Activated T-cell treated with anti-CD3 and anti-CD28 coated beads, Interleukin-2, amount 50 U/mL, for 72 hours (primary cell): ENCODE measurements at places on chromosomes 2 and 18. TPM values are rescaled to one million over a fixed set of nuclear protein-coding genes. Genes with fewer than 3 reads are reported as not detected.

DNA sequence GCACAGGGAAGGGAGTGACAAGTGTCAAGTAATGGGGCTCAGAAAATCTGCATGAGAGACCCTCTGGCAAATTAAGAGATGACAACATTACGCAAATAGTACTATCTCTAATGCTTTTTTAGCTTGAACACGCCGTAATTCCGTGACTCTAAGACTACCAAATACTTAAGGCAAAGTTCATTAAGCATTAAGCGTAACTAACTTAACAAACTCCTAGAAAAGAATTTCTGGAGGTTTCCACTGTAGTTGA is 1.2 kb downstream of the APOB start:
- H3K4me3 ChIP-seq, result no peak overlapping the region
- DNase-seq, result no peak
- no peaks in the 10 kb centered on the region for H3K36me3 ChIP-seq
- H3K27ac ChIP-seq, result no peak overlapping the region

DNA sequence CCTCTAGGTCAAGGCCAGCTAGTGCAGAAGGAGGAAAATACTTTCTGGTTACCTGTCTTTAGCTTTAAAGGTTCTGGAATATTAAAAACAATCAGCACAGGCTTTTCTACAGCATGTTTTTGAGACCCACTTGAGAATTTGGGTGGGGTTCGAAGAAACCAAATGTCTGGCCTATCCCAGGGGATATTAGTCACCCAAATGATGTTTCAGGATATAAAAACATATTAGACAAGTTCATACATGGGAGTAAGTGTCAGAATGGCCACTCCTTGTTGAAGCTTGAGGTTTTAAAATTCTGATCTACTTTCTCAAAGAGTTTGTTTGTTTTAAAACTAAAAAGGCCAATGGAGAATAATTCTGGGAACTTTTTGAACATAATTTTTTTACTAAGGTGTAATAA is 158.6 kb upstream of the DLX2 start:
- no peaks in the 10 kb centered on the region for H3K27me3 ChIP-seq
- no peak overlapping the region for H3K4me3 ChIP-seq
- DNase-seq, result no peak
- H3K27ac ChIP-seq, result no peak overlapping the region

DNA sequence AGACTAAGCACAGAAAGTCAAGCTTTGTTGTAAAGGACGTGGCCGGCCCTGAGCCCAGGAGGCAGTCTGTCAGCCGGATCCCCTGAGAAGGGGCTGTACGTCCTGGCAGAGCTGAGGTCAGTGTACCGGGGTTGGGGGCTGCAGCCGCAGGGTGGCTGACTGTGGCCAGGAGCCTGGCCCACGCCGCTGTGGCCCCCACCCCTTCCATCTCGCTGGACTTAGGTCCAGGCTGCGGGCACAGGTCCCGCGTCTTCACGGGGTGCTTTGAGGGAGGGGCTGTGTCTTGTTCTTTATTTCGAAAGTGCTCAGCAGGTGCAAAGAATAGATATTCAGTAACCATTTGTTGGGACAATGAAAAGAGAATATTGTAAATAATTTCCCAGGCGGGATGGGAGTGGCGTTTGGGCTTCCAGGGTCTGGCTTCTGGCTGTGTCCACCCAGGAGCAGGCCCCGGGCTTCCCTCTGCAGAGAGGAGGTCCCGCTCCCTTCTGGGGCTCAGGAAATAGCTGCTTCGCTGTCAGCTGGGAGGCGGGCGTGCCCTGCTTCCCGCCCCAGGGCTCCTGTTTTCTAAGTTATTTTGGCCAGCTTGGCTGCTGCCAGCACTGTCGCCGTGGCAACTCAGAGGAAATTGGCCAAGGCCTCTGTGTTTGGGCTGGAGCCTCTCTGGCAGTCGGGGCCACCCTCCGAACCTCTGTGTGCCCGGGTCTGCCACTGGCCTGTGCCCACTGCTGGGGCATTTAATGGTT is 7.4 kb downstream of the NFATC1 start:
- H3K4me1 ChIP-seq, result peaks cover 79% of the 10 kb centered on the region
- H3K27me3 ChIP-seq, result no peaks in the 10 kb centered on the region
- H3K27ac ChIP-seq, result peak overlapping the region; percentile 97
- H3K4me3 ChIP-seq, result peak overlapping the region; percentile 98
- peaks cover 11% of the 10 kb centered on the region for H3K36me3 ChIP-seq

DNA sequence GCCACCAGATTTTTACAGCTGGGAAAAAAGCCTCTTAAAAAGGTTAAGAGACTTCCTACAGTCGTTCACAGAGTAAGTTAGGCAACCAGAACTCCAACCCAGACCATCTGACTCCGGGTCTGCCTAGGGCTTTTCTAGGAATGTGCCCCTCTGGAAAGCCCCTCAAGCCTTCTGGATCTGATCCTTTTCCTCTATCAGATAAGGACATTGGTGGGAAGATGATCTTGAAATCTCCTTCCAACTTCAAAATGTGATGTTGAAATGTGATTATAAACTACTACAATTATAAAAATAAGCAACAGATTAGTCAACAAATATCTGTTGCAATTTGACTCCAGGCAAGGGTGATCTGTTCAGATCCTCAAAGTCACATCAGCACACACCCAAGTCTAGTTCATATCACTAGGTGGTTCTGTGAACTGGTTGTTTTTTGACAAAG is 270.4 kb downstream of the ARHGAP15 start:
- peaks cover 33% of the 10 kb centered on the region for H3K4me1 ChIP-seq
- no peak overlapping the region for H3K27ac ChIP-seq
- no peak overlapping the region for H3K4me3 ChIP-seq
- H3K36me3 ChIP-seq, result no peaks in the 10 kb centered on the region

FBXO15 gene
- 2.1 TPM for total RNA-seq

DNA sequence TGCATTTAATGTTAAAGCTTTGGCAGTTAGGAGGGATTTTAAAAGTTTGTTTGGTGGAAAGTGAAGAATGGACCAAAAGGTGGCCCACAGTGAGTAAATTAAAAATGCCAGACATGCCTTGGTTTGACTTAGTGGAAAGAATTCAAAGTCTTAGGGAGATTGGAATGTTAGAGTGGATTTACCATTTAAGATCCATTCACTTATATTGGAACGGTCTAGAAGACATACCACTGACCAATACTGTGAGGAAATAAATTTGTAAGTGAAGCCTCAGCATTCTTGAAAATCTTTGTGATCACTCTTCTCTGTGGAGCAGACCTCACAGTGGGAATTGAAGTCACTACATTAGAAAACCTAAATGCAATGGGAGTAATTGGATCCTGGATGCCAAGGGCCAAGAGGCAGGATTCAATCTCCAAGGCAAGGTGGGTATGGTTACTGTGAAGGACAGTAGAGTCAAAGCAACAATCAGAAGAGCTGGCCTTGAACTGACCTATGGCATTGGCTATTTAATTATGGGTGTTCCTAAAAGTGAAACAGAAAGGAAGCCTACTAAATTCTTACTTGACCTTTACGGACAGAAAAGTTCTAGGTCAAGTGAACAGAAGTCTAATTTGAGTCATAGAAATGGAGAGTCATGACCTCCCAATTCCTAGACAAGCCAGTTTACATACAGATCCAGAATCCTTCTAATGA is 40.2 kb upstream of the VRK2 start:
- H3K27me3 ChIP-seq, result no peaks in the 10 kb centered on the region
- H3K27ac ChIP-seq, result no peak overlapping the region
- H3K4me1 ChIP-seq, result no peaks in the 10 kb centered on the region
- no peak for DNase-seq
- no peaks in the 10 kb centered on the region for H3K36me3 ChIP-seq

GRCh38 chr2:160213511-160213910 is 13.4 kb upstream of the ITGB6 start:
- no peak overlapping the region for H3K27ac ChIP-seq
- H3K4me1 ChIP-seq, result peaks cover 26% of the 10 kb centered on the region
- DNase-seq, result no peak
- no peaks in the 10 kb centered on the region for H3K36me3 ChIP-seq

ENOSF1 gene
- total RNA-seq, result 65.1 TPM

DNA sequence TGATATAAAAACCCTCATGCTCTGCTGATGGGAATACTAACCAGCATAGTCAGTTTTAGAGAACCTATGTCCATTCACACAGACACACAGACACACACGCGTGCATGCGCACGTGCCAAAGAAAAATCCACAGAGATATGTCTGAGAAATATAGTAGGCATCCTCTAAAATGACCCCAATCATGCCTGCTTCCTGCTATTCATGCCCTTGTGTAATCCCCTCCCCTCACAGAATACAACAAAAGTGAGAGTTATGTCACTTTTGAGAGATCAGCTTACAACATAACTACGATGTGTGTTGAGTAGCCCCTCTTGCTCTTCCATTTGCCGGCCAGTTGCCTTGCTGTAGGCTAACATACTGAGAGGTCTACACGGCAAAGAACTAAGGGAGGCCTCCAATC is 121.3 kb downstream of the DYM start:
- no peak overlapping the region for H3K4me3 ChIP-seq
- no peaks in the 10 kb centered on the region for H3K27me3 ChIP-seq
- no peaks in the 10 kb centered on the region for H3K36me3 ChIP-seq
- no peak for DNase-seq
- no peaks in the 10 kb centered on the region for H3K4me1 ChIP-seq

STAT4 gene
- 125 TPM for total RNA-seq
